ENCODE measurements at places on chromosomes 11 and 22.
A peak's percentile ranks its signal among the peaks of the same experiment; 100 is the strongest.

- DNase-seq: no peak
Observed at GRCh38 chr11:104992781-104993180, 24.4 kb upstream of the CASP4 start.

DNA sequence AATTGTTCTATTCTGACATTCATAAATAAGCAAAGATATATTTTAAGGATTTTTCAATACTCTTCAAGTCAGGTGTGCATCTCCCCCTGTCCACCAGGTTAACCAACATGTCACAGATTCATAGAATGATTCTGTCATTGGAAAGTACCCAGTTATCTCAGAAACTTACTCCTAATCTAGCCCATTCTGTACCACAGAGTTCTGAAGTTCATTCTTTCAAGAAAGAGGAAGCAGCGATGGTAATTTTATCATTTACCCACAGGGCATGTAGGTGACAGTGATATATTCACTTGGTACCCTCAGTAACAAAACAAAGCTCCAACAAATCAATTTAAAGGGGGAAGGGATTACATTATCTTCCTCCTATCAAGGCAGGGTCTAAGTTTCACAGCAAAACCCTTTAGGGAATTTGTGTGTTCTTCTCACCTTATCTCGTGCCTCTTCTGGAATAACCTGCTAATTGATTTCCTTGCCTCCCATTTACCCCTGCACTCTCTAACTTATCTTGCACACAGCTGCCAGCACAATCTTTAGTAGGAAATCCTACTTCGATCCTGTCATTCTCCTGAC lies 19.0 kb upstream of the MPPED2 start:
- DNase-seq: no peak

GRCh38 chr22:20577549-20577975 lies 70.2 kb downstream of the MED15 start:
- DNase-seq: no peak

- DNase-seq: no peak
Observed at GRCh38 chr11:76159983-76160661, 46.2 kb downstream of the WNT11 start.

- no peak for DNase-seq
Observed at GRCh38 chr22:41507330-41508063, 36.8 kb downstream of the POLR3H start.

GRCh38 chr22:31046539-31047226 lies 34.4 kb upstream of the SMTN start:
- no peak for DNase-seq

DNA sequence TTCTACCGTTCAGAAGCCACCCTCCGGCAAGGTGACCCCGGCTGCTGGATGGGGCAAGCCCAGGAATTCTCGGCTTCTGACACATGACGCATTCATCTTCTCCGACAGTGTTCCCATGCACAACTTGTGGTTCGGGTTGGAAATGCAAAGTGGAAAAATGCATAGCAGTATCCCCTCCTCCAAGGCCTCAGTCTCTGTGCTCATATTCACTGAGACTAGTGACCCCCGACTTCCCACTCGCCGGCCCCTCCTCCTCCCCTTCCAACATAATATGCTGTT lies 70.0 kb upstream of the NTM start:
- DNase-seq: no peak

- no peak for DNase-seq
Observed at GRCh38 chr22:17769716-17770082, 4.6 kb downstream of the BID start.

- DNase-seq: peak; percentile 41
Observed at GRCh38 chr11:73350908-73351636, 25.1 kb upstream of the RELT start.

DNA sequence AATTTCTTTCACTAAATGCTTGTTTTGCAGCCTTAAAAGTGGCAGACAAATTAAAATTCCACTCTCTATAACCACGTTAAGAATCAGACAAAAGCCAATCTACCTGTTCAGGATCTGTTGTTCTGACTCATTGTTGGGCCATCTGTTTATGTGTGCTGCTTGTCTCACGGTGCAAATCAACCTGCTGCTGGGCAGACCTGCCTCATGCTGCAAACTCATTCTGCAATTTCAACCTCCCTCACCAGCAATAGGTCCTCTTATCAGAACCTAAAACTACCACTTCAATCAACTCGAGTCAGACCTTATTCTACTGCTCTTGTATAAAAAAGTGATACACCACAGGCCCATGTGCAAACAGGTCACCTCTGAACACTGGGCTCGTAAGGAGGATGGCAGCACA lies 75.1 kb downstream of the LARGE2 start:
- DNase-seq: no peak

GRCh38 chr11:94882931-94883330 lies 90.4 kb downstream of the CWC15 start:
- no peak for DNase-seq

GRCh38 chr22:23088199-23088604 lies 17.9 kb downstream of the GNAZ start:
- no peak for DNase-seq

- no peak for DNase-seq
Observed at GRCh38 chr22:50305393-50305922, 2.0 kb downstream of the PLXNB2 start.

DNA sequence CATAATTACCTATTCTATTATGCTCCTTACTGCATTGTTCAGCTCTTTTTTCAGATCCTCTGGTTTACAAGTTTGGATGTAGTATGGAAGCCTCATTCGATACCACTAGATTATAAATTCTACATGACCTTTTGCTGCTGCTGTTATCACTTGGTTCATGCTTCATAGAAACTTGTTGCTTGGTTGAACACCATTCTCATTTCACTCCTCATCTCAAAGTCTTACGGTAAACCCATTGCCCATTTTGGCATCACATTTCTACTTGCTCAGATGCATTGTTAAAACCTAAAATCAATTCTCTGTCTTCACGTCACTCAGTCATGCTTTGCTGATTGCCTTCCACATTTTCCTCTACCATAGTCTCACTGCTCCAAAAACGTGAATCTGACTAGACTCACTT lies 155.5 kb upstream of the DDI1 start:
- DNase-seq: no peak

- DNase-seq: no peak
Observed at GRCh38 chr11:86245369-86246292, 1.1 kb downstream of the EED start.

DNA sequence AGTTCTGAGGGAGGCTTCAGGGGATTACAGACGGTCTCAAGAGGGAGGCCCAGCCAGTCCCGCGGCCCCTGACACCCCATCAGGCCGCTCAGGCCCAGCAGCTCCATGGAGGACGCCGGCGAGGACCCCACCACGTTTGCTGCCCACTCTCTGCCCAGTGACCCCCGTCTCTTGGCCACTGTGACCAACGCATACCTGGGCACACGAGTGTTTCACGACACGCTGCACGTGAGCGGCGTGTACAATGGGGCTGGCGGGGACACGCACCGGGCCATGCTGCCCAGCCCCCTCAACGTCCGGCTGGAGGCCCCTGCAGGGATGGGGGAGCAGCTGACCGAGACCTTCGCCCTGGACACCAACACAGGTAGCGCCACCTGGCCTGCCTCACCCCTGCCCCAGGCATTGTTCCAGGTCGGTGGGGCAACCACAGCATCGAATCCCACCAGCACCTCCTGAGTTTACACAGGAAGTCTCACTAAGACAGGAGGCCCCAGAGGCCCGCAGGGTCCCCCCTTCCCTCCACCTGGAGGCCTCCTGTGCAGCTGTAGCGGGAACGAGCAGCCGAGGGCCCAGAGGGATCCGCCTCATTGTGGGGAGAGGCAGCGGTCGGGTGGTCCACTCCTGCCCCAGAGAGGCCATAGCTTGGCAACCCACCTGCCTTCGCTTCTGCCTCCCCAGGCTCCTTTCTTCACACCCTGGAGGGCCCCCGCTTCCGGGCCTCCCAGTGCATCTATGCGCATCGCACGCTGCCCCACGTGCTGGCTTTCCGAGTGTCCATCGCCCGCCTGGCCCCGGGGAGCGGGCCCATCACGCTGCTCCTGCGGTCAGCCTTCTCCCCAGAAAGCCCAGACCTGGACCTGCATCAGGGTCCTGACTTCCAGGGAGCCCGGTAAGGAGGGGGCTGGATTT lies 1.0 kb downstream of the PGGHG start:
- no peak for DNase-seq

DNA sequence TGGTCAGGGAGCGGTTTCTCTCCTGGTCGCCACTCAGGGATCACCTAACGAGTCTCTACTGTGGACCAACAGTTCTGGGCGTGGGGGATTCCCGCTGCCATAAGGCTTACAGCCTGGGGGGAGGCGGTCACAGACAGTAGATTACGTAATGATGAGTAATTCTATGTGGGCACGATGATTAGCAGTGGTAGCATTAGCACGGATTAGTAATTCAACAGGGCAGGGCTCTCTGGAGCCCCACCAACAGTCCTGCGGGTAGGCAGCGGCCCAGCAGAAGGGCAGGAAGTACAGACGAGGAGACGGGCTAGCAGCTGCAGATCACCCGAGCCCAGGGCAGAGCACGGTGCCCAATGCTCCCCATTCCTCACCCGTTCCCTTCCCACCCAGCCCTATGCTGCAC lies 3.6 kb downstream of the SHISAL1 start:
- no peak for DNase-seq

DNA sequence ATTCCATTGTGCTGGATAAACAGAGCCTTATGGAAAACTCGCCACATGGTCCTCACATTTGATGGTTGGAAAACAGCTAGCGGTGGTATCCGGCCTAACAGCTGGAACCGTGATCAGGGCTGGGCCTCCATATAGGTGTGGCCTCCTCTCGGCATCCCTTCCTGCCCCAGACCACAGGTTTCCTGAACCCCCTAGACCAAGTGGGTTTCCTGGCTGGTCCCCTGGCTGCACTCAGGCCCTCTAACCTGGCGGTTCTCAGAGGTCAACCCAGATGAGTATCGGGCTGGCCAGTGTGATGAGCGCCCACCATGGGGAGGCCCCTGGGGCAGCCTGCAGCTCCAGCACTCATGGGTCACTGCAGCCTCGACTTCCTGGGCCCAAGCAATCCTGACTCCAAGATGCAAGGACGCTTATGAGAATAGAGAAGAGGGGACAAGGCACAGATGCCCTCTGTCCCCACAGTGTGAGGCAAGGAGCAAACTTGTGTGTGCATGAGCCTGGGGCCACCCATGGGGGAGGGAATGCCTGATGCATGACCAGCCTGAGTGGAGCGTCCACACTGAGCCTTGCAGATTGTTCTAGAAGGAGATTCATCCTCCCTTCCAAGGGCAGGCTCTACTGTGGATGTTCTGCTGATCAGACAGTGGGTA lies 53.4 kb upstream of the WNT7B start:
- DNase-seq: no peak

- DNase-seq: no peak
Observed at GRCh38 chr11:73761403-73761945, 600 bp upstream of the RAB6A start.

- DNase-seq: no peak
Observed at GRCh38 chr11:122207505-122207904, 91.5 kb upstream of the BLID start.

DNA sequence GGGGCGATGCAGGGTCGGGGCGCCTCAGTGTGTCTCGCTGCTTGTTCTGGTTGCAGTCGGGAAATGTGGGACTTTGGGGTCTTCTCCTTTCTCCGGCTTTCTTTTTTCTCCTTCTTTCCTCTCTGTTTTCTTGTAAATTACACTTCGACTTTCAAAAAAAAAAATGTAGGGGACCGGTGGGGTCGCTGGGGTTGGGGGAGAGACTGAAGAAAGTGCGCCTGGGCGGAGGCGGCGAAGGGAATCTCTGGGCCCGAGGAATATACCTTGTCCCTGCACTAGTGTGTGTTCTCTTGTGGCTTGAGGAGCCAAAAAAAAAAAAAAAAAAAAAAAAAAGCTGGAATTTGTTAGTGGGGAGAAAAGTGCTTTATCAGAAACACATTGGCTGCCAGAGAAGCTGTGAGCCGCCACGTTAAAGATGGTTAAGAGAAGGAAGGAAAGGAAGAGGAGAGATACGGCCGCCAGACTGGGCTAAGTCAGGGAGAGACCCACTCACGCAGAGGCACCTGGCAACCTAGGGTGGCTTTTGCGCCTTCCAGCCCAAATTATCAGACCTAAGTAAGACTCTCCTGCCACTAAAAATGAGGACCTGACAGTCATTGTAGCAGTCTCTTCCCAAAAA lies 8.4 kb upstream of the FLI1 start:
- DNase-seq: no peak

DNA sequence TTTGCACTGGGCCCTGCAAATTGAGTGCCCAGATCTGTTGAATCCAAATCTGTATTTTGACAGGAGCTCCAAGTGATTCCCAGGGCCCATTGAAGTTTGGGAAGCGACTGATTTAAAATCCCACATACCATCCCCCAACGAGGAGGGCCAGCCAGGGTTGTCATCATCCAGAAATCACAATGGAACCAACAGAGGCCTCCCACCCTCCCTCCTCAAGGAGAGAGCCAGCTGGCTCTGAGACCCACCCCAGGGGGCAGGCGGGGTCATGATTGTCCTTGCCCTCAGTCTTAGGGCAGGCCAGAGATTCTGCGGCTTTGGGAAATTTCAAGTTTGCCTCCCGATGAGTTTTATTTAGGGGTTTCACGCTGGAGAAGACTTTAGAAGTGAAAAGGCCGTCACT lies 358.2 kb downstream of the MN1 start:
- DNase-seq: no peak

DNA sequence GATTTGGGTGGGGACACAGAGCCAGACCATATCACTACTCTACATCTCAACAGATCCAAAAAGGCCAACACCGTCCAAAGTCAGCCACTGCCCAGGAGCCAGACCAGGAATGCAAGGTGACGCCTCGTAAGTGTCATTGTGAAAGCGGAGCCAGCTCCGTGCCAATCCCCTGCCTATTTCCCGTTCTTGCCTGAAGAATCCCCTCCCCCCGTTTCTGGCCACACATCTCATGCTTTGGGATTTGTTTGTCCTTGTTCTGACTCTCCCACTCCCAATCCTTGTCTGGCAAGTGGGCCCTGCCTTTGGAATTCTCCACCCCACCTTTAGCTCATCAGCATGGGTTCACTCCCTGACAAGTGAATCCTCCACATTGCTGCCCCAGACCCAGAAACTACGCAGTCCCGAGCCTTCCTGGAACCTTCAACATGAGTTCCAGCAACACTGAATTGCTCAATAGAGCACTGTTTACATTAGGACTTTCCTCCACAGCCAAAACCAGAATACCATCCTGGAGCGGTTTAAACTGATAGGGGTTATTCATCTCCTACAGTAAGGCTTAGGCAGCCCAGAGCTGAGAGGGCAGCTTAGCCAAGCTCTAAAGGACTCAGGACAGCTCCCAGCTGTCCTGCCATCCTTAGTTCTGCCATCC lies 6.0 kb upstream of the SLC35C1 start:
- DNase-seq: no peak

DNA sequence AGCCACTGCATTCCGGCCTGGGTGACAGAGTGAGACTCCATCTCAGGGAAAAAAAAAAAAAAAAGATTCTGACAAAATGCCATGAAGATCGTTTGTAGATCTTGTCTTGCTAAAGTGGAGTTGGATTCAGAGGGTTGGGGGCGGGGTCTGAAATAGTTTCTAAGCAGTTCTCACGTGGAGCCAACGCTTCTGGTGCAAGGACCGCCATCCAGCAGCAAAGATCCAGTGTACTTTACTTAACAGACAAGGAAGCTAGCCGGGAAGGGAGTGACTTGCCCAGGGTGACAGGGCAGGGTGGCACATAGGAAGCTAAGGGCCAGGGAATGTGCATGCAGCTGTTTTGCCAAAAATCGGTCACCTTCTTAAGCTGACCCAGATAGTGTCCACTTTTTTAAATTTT lies 27.4 kb downstream of the APOL1 start:
- no peak for DNase-seq
